Activated CD4-positive, alpha-beta T cell treated with anti-CD3 and anti-CD28 coated beads for 1 hour (primary cell): ENCODE measurements at places on chromosomes 12 and 14.

DNA sequence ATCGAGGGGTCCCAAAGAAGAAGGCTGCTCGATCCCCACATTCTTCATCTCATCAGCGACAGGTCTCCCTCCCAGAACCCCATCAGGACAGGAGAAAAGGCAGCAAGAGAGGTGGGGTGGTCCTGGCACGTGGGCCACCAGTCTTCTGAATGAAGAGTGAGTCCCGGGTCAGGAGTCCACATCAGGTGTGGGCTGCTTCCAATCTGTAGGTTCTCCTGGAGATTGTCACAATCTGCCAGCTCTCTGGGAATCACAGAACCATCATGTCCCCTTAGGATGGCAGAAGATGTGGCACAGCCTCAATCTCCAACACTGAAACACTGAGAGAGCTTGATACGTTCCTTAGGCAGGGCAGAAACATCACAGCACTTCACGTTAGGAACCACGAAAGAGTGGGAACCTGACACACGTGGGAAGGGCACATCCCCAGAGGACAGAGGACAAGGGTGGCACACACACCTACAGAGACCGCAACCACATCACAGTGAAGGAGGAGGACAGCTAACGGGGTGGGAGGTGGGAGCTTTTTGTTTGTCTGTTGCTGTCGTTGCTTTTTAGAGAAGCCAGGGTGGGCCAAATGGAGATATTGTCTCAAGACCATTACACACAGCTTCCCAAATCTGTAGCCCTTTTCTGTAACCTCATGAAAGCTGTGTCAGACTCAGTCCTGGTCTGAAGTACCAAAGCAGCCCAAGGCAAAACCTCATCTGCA, 284.5 kb downstream of the DPF3 start:
- DNase-seq, result no peak

DNA sequence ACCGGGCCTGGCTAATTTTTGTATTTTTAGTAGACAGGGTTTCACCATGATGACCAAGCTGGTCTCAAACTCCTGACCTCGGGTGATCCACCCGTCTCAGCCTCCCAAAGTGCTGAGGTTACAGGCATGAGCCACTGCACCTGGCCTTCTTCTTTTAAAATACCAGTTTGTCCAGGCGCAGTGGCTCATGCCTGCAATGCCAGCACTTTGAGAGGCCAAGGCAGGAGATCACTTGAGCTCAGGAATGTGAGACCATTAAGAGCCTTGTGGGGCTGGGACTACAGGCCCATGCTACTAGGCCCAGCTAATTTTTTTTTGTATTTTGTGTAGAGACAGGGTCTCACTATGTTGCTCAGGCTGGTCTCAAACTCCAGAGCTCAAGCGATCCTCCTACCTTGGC, 8.1 kb upstream of the PEBP1 start:
- DNase-seq, result no peak

DNA sequence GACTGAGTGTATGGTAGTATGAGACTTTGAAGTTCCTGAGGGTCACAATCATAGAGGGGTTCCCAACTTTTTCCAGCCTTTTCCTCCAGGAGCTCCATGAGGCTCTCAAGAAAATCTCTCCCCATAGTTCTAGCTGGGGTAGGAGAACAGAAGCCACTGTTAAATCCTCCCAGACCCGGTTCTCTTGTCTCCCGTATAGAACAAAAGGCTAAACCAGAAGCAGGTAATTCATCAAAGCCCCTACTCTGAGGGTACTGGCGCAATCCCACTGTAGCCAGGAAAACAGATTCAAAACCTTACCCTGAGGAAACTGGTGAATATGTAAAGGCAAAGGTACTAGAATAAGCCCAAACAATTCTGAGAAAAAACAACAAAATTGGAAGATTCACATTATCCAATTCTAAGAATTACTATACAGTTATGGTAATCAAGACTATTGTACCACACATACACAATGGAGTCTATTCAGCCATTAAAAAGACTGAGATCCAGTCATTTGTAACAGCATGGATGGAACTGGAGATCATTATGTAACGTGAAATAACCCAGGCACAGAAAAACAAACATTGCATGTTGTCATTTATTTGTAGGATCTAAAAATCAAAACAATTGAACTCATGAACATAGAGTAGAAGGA, 20.5 kb downstream of the OR8S1 start:
- no peak for DNase-seq

DNA sequence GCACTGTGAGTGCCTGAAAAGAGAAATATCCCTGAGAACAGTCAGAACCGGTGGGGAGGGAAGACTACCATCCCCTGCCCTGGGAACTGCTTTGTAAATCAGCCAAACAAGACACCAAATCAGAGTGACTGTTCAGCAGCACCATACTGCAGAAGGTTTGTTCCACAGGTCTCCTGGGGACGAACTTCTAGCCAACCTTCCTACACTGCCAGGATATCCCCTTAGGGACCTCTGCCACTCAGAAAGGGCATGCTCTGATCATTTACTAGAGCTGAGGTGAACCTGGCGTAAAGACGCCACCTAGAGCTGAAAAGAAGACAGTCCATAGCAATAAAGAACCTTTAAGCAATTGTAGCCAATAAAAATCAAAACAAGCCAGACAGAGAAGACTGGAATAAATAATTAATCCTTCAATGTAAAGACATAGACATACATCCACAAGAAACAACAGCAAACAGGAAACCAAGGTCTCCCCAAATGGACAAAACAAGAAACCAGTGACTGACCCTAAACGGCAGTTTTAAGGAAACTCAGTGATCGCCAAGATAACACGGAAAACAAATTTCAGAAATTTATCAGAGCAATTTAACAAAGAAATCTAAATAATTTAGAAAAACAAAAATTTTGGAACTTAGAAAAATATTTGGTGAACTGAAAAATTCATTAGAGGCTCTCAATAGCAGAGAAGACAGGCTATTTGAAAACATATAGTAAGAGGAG, 228.1 kb upstream of the AMIGO2 start:
- peak; percentile 42 for DNase-seq

DNA sequence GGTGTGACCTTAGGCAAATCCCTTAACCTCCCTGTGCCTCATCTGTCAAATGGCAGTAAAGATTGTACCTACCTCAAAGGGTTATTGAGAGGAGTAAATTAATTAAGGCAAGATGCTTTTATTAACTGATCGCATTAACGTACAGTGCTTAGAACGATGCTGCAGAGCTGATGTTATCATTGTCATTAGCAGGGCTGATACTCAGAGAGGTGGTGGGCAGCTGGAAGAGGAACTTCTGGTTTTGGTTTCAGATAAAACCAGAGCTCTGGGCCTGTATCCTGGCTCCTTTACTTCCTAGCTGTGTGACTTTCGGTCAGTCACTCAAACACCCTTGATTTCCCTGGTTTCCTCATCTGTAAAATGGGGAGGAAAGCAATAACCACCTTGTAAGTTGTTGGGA, 55.1 kb downstream of the CALM1 start:
- DNase-seq, result no peak

GRCh38 chr14:101898416-101898815, 66.0 kb upstream of the DYNC1H1 start:
- no peak for DNase-seq

DNA sequence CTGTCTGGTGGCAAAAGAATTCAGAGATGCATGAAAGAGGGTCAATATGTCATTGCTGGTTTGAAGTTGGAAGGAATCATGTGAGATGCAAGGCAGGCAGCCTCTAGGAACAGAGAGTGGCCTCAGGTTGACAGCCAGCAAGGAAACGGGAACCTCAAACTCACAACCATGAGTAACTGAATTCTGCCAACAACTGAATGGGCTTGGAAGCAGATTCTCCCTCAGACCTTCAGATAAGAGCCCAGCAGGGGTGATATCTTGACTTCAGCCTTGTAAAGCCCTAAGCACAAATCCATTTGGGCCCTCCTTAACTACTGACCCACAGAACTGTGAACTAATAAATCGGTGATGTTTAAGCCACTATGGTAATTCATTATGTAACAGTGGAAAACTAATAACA, 35.8 kb downstream of the USP15 start:
- no peak for DNase-seq

DNA sequence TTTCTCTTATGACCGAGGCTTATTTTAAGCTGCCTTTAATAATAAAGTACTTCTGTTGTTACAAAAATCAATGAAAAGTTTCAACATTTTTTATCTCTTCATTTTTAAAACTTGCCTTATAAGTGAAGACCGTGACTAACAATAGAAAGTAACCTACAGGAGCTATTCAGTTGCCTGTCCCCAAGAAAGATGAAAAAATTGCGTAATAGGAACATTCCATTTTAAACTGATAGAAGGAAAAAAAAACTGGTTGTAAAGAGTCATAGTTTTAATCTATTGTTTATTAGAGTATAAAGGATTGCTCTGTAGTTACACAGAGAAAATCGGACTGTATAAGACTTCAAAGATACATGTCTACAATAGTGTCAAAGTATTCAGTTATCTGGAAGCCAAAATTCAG, 83.3 kb downstream of the DAAM1 start:
- no peak for DNase-seq

DNA sequence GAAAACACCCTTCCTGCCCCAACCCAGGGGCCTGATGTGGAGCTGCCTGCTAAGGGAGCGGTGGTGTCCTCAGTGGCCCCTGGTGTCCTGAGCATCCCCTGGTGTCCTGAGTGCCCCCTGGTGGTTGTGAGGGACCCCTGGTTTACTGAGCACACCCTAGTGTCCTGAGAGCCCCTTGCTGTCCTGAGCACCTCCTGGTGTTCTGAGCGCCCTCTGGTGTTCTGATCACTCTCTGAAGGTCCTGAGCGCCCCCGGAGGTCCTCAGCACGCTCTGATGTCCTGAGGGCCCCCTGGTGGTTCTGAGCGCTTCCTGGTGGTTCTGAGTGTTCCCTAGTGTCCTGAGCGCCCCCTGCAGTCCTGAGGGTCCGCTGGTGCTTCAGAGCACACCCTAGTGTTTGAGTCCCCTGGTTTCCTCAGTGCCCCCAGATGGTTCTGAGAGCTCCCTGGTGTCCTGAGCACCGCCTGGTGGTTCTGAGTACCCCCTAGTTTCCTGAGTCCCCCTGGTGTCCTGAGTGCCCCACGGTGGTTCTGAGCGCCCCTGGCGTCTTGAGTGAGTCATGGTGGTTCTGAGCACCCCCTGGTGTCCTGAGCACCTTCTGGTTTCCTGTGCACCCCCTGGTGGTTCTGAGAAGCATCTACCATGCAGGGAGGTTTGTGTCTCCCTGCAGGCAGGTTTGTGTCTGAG, 1004.2 kb downstream of the TMEM121 start:
- no peak for DNase-seq

- DNase-seq, result no peak
Measured at GRCh38 chr14:89344920-89345254, 72.1 kb downstream of the FOXN3 start.
